ENCODE measurements at places on chromosomes 13 and 19.

DNA sequence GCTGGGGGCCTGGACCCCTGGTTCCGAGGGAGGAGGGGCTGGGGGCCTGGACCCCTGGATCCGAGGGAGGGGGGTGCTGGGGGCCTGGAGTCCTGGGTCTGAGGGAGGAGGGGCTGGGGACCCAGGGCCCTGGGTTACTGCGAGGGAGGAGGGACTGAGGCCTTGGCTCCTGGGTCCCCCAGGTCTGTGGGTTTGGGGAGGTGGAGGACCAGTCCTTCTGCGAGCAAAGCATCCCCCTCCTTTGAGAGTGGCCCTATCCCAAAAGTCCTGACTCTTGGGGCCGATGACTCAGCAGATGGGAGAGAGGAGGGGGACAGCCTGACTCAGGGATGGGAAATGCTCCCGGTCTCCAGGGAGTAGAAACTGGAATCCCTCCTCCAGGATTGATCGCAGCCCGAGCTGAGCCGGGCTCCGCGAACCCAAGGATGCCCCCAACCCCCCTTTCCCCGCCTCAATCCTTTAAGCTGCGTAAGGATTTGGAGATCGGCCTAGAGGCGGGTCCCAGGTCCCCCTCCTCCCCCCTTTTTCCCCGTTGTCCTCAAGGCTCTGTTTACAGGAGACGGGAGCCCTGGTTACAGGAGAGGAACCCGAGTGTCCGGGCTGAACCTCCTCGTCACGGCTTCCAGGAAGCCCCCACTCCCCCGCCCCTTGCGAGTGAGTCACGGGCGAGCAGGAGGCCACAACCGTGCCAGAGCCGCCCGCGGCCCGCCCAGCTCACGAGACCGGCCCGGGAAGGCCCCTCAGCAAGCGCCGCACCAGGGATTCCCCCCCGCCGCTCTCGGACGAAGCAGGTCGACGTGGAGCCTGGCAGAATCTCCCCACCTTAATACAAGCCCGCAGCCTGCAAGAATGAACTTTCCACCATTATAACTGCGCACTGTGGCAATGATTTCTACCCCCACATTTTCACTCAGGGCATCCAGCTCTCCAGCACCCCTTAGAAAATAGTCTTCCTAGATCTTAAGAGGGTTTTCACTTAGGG lies 3.0 kb upstream of the ZFP36 start:
- peak; percentile 90 for DNase-seq

DNA sequence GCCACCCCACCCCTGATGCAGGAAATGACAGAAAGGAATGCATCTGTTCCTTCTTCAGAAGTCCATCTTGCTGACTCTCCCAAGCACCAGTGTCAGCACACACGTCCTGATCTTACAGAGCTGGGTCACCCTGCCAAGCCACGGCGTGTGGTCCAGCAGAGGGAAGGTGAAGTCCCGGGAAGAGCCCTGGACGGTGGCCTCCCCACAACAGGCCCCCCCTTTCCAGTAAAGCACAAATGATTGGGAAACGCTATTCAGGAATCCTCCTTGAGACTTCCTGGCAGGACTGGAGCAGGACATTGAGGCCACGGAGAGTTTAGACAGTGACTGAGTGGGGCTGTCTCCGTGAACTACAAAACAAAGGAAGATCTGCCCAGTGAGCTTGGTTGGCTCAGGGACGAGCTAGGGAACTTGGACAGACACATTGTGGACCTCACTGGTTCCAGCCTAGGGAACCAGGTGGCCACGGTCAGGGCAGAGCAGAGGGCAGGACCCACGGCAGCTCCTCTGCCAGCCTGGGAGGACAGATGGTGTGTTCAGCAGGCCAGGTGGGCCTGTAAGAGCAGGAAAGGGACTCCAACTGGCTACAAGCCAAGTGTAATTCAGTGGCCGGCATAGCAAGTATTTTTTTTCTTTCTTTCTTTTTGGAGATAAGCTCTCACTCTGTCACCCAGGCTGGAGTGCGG lies 41.7 kb downstream of the ELL start:
- DNase-seq: no peak

- DNase-seq: no peak
Observed at GRCh38 chr19:36330216-36330615, 48.8 kb downstream of the ZFP14 start.

- no peak for DNase-seq
Observed at GRCh38 chr13:75049735-75050335, 432.1 kb downstream of the TBC1D4 start.

DNA sequence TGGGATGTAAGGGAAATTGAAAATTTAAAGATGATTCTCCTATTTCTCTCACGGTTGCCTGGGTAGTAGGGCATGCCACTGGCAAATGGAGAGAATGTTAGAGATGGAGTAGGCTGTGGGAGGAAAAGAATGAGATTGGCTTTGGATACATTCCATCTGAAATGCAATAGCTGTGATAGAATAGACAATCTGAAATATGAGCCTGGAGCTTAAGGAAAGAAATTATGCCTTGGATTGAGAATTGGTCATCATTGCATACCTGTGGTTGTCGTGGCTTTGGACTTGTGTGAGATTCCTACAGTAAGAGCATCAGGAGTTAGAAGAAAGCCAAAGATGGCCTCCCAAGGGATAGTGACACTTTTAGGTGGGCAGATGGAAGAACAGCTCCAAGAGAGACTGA lies 305.1 kb upstream of the SLC10A2 start:
- no peak for DNase-seq

DNA sequence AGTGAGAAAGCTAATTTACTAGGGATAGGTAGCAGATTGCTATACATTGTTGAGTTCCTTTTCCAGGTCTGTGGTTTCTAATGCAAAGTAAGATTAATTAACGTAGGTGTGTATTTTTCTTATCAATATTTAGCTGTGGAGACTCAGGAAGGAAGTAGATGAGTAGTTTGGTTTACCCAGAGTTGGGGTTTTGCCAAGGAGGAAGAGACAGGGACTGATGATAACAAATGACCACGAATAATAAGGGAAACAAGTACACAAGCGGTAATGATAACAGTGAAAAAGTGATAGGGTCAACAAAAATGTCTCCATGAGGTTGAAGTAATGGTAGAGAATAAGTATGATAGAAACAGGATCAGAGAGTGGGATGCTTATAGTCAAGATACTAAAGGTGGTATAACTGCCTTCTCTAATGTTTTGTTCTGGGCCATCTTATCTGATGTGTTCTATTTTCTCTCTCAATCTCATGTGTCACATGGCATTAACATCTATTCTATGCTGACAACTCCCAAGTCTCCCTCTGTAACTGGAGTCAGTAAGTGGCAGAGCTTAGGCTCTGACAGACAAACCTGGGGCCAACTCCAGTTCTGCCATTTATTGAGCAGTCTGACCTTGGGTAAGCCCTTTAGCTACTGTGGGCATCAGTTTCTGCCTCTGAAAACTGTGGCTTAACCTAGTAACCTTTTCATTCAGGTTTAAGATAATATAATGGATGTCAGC lies 8.8 kb downstream of the OBI1 start:
- DNase-seq: peak; percentile 32

GRCh38 chr19:41868120-41868988 lies 8.3 kb downstream of the RPS19 start:
- DNase-seq: no peak

- no peak for DNase-seq
Observed at GRCh38 chr13:82292334-82292733, 1589.9 kb downstream of the SLITRK1 start.

GRCh38 chr13:109868578-109869311 lies 82.4 kb upstream of the IRS2 start:
- DNase-seq: peak; percentile 4

DNA sequence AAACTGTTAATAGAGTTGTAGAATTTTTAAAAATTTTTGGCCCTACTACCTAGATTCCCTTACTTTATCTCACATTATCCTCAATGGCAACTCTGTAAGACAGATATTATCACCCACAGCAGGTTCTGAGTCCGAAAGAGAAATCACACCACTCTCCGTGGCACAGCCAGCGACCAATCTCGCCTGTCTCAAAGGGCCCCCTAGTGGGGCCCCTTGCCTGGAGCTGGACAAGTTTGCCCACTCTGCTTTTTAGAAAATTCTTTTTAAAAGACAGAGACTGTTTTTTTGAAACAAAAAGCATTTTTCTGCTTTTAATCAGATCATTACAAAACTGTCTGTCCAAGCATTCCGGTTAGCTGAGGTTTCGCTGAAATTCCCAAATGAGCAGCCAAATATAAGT lies 21.7 kb downstream of the PHF11 start:
- no peak for DNase-seq

DNA sequence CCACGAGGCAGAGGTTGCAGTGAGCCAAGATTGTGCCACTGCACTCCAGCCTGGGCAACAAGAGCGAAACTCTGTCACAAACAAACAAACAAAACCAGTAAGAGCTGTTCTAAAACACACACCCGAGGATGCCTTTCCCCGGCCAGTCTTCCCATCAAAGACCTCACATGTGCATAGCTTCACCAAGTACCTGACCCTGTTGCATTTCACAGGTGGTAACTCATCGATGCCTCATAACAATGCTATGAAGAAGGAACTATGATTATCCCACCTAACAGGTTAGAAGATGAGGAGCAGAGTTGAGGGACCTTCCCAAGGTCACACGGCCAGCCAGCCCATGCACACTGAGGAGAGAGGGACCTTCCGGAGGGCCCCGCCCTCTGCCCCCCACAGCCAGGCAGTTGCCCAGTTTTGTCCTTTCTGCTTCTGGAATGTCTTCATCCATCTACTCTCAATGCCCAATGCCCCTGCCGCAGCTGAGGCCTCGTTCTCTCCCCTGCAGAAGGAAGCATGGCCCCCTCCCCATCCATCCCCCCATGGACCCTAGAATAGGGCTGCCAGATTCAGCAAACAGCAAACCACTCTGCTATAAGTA lies 16.8 kb upstream of the LENG8 start:
- no peak for DNase-seq

- DNase-seq: no peak
Observed at GRCh38 chr13:26742691-26743358, 17.8 kb downstream of the GPR12 start.

DNA sequence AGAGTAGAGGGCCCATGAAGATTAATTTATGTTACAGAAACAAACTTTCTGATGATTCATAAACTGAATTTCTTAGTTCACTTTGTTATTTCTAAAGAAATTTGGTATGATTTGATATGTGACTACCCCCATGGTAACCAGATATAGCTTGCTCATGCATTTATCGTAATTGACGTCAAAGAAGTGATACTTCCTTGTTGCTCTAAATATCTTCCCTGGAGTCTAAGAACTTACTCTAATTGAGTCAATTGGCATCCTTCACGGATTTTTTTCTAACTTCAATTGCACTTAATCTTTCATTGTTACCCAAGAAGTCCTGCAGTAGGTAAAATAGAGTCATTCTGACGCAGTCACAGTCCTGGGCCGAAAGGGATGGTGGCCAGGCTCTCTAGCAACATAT lies 240.9 kb downstream of the GPC5 start:
- DNase-seq: no peak

DNA sequence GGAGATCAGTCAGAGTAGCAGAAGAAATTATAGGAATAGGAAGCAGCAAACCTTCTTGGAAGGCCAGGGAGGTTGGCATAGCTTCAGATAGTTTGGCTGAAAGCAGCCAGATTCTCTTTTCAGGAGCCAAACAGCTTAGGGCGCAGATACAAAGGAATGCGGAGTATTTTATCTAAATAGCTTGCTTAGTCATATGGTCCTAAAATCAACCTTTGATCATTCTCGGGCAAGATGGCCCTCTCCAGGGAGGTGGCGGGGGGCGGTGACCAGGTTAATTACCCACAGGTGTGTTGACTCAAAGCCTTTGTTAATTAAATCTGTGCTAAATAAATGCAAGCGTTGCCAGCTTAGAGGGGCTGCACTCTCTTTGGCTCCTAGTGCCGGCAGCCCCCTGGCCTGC lies 12.5 kb upstream of the NCR1 start:
- DNase-seq: no peak

- no peak for DNase-seq
Observed at GRCh38 chr13:101218484-101218883, 197.8 kb downstream of the NALCN start.

DNA sequence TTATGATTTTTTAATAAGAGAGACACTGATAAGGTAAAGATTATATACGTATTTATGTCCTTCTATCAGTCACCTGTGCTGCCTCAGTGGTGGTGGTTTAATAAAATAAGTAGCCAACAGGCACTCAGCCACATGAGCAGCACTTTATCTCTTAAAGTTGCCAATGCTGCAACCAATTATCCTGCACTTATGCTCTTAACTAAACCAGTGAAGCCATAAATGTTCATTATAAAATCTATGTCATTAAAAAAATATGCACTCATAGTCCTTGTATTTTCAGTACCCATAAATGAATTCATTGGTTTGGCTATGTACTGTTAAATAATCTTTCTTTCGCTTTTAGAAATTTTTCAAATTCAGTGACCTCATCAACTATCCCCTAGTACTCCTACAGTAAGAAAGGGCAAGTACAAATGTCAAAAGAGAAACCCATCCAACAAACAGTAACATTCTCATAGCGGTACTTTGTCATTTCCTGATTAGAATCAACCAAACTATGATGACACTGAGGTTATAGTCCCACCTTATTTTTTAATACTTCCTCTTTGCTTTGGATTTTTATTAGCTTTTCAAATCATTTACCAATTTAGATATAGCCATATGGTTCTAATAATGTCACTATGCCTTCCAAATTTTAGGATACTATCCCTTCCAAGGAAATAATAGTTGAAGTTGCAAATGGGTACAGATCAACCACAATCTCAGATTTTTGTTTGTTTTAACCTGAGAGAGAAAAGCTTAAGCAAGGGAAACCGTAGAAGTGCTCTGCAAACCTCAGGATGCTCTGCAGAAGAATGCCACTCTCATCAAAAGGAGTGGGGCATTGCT lies 190.9 kb downstream of the KLF12 start:
- no peak for DNase-seq

- DNase-seq: no peak
Observed at GRCh38 chr19:18672606-18673337, 10.7 kb upstream of the CRTC1 start.

- peak; percentile 92 for DNase-seq
Observed at GRCh38 chr19:58466760-58467589, at the start of gene ZNF324. ZNF324 (plus strand) TSS chr19:58467080; CDS start chr19:58469186, 2,106 bp downstream.

- DNase-seq: peak; percentile 20
Observed at GRCh38 chr13:110644892-110645521, 29.7 kb downstream of the NAXD start.

GRCh38 chr13:107865643-107866031 lies 349.7 kb downstream of the LIG4 start:
- peak; percentile 37 for DNase-seq

DNA sequence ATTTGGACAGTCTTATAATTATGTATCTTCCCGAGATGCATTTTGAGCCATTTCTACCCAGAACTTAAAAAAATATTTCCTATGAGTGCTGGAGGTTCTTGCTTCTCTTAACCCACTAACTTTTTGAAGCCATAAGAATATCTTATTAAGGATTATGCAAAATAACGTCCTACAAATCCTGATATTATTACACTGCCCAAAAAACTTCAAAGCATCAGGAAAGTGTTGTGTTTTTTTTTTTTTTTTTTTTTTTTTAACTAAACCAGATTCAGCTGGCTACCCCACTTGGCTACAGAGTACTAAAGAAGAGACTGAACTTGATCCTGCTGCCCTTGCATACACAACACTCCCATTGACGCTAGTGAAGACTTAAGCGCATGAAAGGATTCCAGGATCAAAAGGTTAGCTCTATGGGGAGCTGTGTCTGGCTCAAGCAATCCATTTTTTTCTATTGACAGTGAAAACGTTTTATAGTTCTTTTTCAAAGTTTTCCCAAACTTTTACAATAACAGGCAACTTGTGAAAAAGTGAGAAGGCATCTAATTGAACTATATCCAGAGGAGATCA lies 141.4 kb downstream of the KCNRG start:
- DNase-seq: no peak

GRCh38 chr13:94154367-94154766 lies 325.1 kb downstream of the DCT start:
- DNase-seq: no peak

- DNase-seq: no peak
Observed at GRCh38 chr19:3770136-3770999, 1.7 kb downstream of the RAX2 start.
